ENCODE measurements at places on chromosomes 7 and 10.

DNA sequence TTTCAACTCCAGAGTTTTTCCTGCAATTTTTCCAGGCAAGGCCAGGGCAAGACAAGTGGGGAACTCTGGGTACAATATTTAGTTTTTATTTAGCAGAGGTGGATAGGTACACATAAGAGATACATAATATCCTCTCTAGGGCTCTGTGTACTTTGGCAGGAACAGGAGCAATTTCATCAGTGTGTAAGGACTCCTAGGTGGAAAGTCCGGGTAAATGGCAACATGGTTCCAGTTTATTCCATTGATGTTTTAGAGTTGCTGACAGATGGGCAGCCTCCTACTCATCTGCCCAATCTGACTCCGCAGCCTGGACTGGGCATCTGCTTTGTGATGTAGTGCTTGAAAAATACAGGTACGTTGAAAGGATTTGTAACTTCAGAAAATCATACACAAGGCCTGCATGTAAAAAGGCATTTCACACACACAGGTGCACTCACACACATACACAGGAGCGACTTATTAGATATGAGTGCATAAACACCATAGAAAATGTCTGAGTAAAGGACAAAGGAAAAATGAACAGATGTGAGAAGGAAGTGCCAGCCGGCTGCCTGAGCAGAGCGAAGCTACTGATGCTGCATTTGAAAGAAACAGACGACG lies 5.7 kb downstream of the PON1 start:
- DNase-seq: no peak

- DNase-seq: no peak
Measured at GRCh38 chr10:102540023-102540422, 36.3 kb downstream of the SUFU start.

- DNase-seq: no peak
Measured at GRCh38 chr7:103293526-103293925, 3.7 kb upstream of the PMPCB start.

GRCh38 chr7:35555934-35556333 lies 139.0 kb downstream of the HERPUD2 start:
- DNase-seq: no peak

GRCh38 chr7:494906-495305 lies 24.7 kb downstream of the PDGFA start:
- DNase-seq: no peak

- DNase-seq: no peak
Measured at GRCh38 chr10:7794251-7795026, 6.5 kb downstream of the ATP5F1C start.

DNA sequence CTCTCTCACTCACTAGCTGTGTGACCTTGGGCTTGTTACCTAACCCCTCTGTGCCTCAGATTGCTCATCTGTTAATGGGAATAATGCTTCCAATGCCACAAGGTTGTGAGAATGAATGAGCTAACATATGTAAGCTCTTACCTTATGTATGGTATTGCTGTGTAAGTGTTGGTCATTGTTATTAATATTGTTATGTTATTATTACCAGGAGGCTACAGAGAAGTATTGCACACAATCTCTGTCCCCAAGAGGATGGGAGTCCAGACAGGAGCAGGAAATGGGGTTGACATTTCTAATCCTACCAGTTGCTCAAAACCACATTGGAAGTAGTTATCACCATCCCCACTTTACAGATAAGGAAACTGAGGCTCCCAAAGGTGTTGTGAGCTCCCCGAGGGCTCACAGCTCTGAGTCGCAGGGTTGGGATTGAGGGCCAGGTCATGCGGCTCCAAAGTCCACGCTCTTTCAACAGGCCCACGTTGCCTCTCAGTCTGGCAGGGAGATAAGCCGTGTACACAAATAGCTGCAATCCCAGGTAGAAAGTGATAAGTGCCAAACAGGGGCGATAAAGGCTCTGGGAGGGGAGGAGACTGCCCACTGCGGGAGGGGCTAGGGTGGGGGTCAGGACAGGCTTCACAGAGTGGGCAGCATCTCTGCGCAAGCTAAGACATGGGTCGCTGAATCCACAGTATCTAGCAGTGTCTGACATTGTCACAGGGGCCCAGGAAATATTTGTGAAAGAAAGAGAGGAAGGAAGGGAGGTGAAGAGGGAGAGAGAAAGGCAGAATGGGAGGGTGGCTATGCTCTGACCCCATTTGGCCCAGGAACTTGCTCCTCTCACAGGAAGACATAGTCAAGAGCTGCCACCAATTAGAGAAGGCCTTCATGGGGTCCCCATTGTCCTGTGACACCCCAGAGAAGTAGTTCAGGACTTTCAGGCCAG lies 9.6 kb upstream of the ZMIZ1 start:
- no peak for DNase-seq

GRCh38 chr7:115600207-115600606 lies 430.4 kb downstream of the TFEC start:
- DNase-seq: no peak

DNA sequence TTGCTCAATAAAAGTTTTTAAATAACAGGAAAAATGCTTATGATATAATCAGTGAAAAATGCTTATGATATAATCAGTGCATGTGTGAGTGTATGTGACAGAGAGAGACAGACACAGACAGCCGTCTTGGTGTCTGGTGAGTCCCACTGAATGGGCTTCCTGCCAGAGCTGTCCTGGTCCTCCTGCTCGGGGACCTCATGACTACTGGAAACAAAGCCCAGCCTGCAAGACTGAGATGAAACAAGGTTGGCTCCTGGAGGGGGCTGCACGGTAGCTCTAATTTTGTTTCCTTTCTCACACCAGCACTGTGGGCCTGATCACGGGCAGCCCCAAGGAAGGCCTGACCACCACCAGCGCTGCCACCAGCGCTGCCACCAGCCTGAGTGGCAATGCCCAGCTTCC lies 57.3 kb downstream of the NRP1 start:
- no peak for DNase-seq

DNA sequence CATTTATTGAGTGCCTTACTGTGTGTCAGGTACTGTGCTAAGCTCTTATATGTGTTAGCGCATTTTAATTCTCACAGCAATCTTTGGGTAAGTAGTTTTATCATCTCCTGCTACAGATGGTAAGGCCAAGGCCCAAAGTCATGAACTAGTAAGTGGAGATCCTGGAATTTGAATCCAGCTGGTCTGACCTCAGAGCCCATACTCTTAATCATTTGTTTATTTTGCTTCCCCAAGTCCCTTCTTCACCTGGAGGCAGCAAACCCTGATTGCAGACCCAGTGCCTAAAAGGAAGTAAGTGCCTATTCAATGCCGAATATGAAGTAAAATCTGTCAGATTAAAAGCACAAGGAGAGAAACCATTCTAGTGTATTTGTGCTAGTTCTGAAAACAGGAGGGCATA lies 182.9 kb upstream of the TCF7L2 start:
- no peak for DNase-seq

DNA sequence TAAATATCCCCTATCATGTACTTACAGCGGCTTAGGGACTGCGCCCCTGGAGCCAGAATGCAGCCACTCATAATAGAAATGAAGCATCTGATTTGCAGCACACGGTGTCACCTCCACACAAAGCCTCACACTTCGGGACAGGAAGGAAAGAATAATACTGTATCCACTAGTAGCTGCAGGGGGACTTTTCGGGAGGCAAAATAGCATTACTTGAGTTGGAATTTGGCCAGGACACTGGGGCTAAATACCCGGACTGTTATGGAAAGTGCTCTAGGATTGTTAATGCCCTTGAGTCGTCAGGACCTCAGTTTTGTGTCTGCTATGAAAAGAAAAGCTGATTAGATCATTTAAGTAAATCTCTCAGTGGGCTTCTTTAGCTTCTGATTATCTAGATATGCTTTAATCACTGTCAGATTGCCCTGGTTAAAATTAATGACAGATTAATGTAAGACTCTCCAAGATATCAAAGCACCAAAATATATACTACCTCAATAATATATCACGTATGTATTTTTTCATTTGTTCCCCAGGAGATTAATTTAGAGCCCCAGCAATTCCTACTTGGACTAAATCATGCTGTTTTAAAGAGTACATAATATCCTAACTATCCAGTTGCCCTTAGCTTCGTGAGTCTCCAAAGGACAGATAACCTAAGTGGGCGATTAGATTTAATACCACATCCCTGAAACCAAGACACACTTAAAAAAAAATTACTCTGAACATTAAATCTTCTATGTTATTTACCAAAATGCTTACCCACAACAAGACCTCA lies 173.0 kb upstream of the NEBL start:
- DNase-seq: no peak

GRCh38 chr7:130917669-130918128 lies 183.7 kb upstream of the KLF14 start:
- no peak for DNase-seq

- no peak for DNase-seq
Measured at GRCh38 chr7:132149436-132150304, 426.6 kb downstream of the PLXNA4 start.

DNA sequence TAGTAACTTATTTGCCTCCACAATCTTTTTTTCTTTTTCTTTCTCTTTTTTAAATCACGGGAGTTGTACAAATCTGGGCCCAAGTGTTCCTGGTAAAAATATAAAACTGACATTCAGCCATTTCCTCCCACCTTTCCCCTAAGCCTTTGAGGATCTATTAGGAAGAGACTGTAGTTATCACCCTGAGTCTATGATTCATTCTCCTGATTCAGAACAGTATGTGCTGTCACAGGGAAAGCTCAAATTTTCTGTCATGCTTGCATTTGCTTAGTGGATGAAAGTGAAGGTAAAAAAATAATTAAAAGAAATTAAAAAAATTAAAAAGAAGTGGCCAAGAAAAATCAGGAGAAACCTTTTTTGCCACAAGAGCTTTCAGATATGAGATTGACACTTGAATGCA lies 71.7 kb downstream of the KIF20B start:
- DNase-seq: no peak

DNA sequence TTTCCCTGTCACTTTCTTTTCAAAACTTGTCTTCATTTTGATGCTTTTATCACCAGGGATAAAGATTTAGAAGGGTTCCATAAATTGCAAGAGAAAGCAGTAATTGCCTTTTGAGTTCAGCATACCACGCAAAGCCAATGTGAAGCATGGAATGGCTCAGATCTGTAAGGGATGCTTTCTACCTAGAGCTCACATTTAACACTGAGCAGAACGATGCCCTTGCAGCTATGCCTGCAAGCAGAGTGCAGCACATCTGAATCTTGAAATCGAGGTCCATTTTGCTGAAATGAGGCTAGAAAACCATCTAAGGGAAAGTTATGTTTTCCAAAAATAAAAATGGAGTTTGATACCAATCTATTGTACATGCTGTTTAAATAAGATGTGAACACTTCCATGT lies 171.2 kb upstream of the CELF2 start:
- no peak for DNase-seq

GRCh38 chr7:73442903-73443500 lies 9.4 kb downstream of the FZD9 start:
- no peak for DNase-seq

DNA sequence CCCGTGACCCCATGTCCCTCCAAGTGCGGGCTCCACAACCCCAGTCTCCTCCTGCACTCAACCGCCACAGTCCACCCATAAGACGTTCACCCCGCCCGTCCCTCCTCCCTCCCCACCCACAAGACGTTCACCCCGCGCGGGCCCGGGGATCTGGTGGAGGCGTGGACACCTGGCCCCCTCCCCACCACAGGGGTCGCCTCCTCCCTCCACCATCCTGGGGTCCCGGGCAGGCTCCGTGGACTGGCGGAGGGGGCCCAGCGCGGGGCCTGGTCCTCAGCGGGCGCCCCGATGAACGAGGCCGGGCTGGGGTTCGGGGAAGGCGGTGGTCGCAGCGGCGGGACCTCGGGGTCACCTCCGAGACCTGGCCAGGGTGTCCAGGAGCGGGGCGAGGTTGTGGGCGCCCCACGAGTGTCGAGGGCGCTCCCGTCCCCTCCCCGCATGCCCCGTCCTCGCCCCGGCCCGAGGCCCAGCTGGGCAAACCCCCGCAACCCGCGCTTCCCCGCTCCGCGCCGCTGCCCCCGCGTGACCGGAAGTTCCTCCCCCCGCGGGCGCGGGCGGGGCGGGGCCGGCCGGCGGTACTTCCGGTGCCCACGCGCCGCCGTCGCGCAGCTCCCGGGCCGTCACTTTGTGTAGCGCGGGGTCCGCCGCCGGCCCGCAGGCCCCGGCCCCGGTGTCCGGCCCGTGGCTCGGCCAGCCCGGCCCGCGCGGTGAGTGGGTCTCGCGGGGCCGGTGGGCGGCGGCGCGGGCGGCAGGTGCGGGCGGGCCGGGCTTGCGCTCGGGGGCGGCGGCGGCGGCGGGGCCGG lies at the start of gene ZNF316:
Gene ZNF316, plus strand, starts transcription at position 578 of the 803 bp plus-strand sequence. CDS start 5,092 bp downstream, outside the sequence.
- DNase-seq: no peak

DNA sequence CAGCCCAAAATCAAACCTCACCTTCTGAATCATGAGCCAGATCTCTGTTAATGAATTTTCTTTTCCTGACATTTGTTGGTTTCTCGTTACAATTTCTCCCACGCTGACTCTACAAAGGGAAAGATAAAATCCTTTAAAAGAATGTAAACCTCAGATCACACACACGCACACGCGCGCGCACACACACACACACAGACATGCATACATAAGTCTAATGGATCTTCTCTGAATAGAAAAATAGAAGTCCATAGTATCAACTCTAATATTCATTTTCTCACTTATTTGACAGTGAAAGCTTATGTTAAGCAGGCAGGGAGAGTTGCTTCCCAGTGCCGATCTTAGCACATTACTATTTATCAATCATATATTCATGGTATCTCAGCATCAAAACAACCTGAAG lies 1.4 kb downstream of the ETV1 start:
- no peak for DNase-seq

- DNase-seq: no peak
Measured at GRCh38 chr7:104922182-104923009, 91.6 kb upstream of the KMT2E start.

GRCh38 chr7:74048999-74049599 lies 21.1 kb downstream of the ELN start:
- no peak for DNase-seq

DNA sequence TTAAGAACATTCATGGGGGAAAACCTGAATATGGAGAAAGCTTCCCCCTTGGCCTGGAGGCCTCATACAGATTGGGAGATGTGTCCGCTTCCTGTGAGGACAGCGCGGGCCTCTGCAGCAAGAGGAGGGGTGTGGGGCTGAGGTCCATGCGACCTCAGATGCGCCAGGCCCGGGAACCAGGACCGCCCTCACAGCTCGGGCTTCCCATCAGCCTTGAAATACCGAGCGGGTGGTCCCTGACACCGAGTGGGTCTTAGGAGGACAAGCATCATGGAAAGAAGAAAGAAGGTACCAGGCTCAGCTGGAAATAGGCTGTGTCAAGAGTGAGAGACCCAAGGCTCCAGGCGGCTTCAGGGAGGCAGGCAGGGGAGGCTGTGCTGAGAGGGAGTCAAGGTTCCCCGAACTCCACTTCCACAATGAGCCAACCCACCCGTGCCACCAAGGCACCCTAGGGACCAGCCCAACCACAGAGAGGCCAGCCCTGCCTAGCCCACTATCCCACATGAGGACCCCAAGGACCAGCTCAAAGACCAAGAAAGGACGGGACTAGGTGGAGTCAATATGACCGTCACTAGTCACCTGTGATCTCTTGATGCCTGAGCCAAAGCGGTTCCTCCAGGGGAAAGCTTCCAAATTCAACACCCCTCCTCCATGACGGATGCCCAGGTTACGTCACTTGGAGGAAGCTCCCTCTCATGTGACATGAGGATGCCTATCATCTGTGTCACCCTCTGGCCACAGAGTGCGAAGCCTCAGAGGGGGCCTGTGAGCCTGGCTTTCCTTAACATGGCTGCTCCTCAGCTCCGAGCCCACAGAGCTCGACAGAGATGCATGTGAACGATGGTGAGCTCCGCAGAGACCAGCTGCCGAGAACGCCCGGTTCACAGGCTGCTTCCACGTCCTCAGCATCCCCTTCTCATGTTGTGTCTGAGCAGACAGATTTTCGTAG lies 103.7 kb downstream of the TCERG1L start:
- no peak for DNase-seq
